ENCODE measurements at places on chromosomes 7 and 10.

GRCh38 chr7:595621-596010 lies 76.0 kb upstream of the PDGFA start:
- DNase-seq, result no peak

GRCh38 chr10:120253131-120253530 lies 203.9 kb upstream of the PLPP4 start:
- no peak for DNase-seq

GRCh38 chr7:108067844-108068243 lies 62.3 kb downstream of the LAMB4 start:
- no peak for DNase-seq

DNA sequence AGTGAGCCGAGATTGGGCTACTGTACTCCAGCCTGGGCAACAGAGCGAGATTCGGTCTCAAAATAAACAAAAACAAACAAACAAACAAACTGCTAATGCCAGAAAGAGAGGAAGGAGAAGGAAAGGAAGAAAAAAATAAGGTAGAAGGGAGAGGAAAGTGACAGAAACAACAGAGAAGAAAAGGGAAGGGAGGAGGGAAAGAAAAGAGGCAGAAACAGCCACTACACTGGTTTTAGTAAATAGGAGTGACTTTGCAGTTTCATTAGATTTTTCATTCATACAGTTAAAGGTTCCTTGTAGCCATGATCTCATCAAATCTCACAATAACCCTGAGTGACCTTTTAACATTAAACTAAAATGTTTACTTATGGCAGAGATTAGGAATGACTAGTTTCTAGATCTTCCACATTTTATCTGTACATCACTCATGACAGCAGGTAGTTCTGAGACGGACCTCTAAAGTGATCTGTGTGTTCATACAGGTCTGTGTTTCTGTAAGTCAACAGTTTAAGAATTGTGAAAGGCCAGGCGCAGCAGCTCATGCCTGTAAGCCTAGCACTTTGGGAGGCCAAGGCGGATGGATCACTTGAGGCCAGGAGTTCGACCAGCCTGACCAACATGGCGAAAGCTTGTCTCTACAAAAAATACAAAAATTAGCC lies 191.3 kb upstream of the KLF14 start:
- DNase-seq, result no peak

GRCh38 chr7:157224627-157225026 lies 85.9 kb downstream of the UBE3C start:
- DNase-seq, result no peak

DNA sequence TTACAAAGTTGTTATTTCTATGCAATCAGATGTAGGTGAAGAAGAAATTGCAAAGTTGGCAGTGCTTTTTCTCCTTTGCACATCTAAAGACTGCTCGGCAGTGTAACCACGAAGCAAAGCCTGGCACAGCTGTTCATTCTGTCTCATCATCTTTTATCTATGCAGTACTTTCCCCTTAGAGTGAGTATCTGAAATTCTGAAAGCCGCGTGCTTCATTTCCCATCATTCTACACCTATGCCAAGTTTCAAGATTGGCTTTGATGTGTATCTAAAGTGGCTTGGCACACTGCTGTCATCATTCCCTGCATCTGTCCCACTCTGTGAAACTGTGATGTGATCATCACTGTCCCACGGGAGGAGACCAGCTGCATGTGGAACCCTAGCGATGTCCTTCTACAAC lies 15.2 kb downstream of the SOSTDC1 start:
- no peak for DNase-seq

DNA sequence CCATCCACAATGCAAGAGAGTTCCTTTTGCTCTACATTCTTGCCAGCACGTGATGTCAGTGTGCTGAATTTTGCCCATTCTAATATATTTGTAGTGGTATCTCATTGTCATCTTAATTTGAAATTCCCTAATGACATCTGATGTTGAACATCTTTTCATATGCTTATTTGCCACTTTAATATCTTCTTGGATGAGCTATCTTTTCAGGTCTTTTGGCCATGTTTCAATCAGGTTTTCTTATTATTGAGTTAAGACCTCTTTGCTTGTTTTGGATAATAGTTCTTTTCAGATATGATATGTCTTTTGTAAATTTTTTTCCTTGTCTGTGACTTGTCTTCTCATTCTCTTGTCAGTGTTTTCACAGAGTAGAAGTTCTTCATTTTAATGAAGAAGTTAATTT lies 20.4 kb upstream of the FAM3C start:
- no peak for DNase-seq

DNA sequence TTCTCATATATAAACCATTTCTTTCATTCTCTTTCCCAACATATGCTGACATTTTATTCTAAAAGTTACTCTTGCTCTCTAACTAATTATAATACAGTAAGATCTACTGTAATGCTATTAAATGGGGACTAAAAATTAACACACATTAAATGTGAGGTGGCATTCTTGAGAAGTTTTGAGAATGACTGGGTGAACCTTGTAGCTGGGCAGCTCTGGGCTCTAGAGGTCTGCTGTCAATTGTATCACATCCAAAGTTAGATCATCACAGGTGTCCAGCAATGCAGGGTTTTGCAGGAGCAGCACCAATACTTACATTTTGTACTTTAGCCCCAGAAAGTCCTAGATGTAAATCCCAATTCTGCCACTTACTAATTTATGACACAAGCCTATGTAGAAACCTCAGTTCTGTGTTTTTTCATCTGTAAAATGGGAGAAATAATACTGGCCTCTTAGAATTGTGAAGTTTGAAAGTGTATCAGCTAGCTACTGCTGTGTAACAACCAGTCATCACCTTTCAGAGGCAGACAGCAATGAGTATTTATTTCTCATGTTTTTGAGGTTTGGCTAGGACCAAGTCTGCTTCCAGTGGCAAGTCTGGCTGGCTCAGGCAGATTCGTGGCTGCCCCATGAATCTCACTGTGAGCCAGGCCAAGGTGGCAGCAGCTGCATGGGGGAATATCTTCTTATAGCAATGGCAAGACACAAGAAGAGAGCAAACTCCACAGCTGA lies 79.6 kb upstream of the EMX2 start:
- DNase-seq, result no peak

DNA sequence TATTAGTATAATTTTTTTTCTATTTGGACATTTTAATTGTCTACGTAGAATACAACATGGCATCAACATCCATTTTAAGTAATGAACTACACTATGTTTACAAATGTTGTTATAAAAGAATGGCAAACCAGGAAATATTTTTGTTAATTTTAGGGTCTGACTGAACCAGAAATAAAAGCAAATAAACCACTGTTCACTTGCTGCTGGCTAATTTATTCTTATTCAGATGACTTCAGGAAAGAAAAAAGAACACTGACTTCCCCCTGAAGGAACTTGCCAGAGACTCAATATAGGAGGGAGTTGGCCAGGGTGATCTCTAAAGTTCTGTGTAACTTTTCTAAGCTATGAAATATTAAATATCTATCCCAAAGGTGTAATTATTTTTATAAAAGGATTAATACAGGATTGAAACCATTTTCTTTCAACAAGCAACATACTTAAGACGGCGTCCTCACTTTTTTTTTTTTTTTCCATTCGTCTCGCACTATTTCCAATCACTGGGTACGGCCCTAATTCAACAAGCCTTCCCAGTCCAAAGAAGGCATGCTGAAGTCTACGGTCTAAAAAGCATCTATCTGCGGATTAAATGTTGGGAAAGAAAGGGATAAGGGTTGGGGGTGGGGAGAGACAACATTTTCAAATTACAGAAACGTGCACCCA lies 1.2 kb downstream of the USP6NL start:
- no peak for DNase-seq

- DNase-seq, result no peak
These were observed 1.1 kb downstream of the DENND11 start for GRCh38 chr7:141700848-141701371.

All from stimulated activated CD4-positive, alpha-beta T cell treated with anti-CD3 and anti-CD28 coated beads, TNF-alpha, amount 100 ng/mL, for 1 hour (primary cell).